Umbilical cord (tissue), 2 donors: ENCODE measurements at places on chromosomes 11 and 22.

DNA sequence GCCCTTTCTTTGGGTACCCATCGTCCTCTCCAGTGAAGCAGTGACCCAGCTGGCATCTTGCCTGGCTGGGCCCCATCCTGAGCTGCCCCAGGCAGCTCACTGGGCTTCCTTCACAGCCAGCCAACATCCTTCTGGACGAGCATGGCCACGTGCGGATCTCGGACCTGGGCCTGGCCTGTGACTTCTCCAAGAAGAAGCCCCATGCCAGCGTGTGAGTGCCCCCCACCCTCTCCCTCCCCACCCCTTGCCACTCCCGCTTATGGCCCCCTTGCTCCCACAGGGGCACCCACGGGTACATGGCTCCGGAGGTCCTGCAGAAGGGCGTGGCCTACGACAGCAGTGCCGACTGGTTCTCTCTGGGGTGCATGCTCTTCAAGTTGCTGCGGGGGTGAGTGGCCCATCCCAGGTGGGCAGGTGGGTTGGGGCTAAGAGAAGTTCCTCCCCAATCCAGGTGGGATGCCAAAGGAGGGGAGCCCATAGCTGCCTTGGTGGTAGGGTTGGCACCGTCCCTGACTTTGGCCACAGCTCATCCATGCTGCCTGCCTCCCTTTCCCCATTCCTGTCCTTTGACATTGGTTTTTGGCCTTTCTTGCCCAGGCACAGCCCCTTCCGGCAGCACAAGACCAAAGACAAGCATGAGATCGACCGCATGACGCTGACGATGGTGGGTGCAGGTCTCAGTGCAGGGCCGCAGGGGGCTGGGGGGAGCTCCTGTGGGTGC lies 6.8 kb upstream of the ANKRD13D start:
- DNase-seq: no peak

DNA sequence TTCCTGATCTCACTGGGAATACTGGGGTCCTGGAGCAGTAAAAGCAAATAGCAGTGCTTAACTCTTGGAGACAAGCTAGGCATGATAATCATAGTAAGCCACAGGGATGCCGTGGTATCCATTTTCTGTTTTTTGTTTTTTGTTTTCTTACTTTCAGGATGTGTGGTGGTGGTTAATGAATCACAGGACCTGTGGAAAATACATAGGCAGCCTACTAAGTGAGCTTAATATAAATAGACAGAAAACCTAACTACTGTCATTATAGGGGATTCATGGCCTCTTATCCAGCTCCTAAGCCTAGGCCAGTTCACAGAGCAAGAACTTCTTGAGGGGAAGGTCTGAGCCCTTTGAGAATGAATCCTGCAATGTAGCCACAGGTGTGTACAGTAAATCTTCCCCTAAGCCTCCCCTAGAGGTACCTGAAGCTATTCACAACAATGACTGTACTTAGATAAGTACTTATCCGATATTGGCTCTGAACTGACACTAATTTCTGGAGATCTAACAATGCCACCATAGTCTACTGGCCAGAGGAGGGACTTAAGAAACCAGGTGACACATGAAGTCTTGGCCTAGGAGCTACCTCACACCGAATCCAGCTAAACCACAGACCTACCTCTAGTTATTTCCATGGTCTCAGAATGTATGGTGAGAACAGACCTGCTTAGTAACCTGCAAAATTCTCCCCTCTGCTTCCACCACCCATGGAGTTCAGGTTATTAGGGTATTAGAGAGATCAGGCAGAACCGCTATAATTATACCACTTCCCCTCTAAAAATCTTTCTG lies 83.6 kb downstream of the ENTHD1 start:
- no peak for DNase-seq

DNA sequence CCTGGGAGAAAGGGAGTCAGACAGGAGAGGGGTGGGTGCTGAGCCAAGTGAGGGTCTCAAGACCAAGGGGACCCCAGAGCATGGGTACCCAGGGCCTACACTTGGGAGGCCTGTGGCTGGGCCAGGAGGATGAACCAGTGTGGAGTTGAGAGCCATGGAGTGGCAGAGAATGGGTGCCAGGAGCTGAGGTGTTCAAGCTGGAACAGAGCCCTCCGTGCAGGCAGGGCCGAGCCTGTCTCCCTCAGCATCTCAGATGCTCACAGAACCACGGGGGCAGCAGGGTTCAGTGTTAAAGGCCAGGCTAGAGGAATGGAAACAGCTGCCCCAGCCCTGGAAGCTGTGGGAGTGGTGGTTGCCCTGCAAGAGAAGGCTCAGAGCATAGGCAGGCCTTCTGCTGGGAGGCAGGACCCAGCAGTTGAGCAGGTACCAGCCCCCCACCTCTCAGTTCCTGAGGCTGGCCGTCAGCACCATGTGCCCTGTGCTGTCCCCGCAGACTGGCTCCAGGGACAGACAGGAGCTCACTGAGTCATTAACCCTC lies 32.3 kb downstream of the RSPH14 start:
- DNase-seq: no peak

DNA sequence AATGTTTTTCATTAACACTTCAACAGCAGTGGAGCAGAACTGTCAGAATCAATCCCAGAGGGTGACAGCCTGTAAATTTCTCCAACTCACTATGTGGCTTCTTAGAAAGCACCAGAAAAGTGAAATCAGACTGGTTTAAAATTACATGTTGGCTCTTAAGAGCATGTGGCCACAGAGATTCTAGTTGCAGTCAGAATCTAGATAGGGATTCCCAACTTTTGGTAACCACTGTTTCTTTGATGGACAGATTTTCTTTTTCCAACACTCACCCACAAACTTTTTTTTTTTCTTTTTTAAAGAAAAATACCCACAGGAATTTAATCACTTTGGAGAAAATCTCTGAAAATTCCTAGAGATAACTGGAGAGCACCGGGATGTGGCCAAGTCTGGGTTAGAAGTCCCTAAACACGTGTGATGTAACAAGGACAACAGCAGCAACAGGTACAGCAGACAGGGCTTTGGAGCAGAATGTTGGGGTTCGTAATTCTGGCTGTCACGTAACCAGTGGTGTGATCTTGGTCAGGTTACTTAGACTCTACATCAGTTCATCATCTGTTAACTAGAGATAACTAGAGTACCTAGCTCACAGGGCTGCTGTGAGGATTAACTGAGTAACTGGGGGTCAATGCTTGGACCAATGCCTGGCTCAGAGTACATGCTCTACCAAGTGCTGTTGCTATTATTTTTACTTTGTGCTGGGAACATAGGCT lies 100.1 kb downstream of the NAT10 start:
- no peak for DNase-seq

DNA sequence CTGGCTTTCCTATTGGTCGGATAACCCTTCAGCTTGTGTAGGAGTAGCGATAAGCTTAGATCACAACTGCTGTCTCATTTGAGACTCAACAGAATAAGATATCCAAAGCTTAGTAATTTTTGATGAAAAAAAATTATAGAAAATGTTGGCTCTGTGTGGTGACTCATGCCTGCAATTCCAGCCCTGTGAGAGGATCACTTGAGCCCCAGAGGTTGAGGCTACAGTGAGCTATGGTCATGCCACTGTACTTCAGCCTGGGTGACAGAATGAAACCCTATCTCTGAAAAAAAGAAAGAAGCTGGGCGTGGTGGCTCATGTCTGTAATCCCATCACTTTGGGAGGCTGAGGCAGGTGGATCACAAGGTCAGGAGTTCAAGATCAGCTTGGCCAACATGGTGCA lies 55.6 kb upstream of the RRM1 start:
- DNase-seq: peak; percentile 55

- no peak for DNase-seq
Measured at GRCh38 chr11:40095446-40095845, 1364.0 kb downstream of the LRRC4C start.

DNA sequence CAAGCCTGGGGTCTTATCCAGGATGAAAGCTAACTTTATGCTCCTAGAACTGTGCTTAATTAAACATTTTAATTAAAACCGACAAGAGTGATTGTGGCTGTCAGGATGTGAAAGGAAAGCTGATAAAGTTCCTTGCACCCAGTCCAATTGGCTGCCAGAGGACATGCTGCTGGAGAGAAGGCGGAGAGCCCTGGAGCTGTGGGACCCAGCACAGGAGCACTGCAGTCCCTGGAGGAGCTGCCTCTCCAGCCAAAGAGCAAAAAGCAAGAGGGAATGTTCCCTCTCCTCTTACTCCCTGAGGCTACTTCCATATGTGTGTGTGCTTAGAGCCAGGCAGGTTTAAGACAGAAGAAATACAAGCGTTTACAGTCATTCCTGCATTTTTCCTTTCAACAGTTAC lies 118.6 kb downstream of the OPCML start:
- DNase-seq: no peak

- DNase-seq: no peak
Measured at GRCh38 chr11:6812390-6813005, 13.0 kb upstream of the OR6A2 start.

- DNase-seq: no peak
Measured at GRCh38 chr11:57618438-57618837, 21.0 kb downstream of the SERPING1 start.

DNA sequence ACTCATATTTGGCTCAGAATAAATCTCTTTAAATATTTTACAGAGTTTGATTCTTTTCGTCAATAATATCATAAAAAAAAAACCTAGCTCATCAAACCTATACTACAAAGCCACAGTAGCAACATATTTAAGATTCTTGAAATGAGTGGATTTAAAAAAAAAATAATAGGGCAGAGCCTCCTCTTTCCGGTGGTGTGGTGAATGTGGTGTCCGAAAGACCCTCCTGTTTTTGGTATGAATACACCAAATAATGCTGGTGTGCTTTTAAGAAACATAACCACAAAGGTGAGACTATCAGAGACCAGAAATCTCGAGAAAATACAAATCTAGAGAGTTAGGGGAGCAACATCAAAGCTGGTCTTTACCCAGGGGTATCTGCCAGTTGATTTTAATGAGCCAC lies 342.6 kb downstream of the TBC1D22A start:
- DNase-seq: no peak

GRCh38 chr11:79419120-79419519 lies 21.7 kb downstream of the TENM4 start:
- DNase-seq: no peak

- no peak for DNase-seq
Measured at GRCh38 chr11:117303646-117304315, 12.3 kb downstream of the BACE1 start.
